NCI-H1694 treated with DMSO at 0.1 percent for 48 hours (cell line): ENCODE measurements at places on chromosomes 2 and 18.

- no peak for DNase-seq
Observed at GRCh38 chr2:195613922-195614321, 43.1 kb upstream of the SLC39A10 start.

DNA sequence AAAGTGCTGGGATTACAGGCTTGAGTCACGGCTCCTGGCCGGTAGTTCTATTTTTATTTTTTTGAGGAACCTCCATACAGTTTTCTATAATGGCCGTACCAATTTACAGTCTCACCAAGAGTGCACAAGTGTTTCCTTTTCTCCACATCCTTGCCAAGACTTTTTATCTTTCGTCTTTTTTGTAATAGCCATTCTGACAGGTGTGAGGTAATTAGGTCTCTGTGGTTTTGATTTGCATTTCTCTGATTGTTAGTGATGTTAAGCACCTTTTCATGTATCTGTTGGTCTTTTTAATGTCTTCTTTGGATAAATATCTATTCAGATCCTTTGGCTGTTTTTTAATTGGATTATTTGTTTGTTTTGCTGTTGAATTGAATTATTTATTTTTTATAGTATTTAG, 9.3 kb downstream of the ARMC9 start:
- DNase-seq, result no peak

DNA sequence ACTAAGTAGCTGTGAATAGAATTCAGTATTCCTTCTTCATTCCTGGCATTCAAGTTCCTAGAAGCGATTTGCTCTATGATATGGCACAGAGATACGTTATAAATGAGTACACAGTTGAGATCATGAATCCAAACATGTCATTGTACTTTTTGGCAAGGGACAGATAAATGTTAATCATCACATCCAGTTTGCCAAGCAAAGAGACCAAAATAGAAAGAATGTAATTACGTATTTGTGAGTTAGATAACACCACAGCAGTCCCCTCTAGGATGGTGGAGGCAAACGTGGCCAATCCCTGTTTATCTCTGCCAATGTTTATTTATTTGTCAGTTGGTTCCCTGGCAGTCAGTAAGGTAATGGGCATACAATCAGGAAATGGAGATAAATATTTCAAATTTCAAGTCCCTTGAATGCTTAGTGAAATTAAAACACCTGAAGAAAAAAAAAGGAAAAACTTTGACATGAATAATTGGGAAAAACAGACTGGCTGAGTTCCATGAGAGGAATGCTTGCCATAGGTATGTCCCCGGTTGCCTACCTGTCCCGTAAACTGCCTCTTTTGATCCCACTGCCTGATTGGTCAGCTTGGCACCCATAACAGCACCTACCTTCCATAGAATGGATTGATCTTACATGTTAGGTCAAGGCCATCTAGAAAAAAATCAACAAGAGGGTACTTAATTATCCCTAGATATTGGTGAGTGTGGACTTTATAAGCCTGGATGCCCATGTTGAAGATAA, 451.1 kb upstream of the NETO1 start:
- no peak for DNase-seq

DNA sequence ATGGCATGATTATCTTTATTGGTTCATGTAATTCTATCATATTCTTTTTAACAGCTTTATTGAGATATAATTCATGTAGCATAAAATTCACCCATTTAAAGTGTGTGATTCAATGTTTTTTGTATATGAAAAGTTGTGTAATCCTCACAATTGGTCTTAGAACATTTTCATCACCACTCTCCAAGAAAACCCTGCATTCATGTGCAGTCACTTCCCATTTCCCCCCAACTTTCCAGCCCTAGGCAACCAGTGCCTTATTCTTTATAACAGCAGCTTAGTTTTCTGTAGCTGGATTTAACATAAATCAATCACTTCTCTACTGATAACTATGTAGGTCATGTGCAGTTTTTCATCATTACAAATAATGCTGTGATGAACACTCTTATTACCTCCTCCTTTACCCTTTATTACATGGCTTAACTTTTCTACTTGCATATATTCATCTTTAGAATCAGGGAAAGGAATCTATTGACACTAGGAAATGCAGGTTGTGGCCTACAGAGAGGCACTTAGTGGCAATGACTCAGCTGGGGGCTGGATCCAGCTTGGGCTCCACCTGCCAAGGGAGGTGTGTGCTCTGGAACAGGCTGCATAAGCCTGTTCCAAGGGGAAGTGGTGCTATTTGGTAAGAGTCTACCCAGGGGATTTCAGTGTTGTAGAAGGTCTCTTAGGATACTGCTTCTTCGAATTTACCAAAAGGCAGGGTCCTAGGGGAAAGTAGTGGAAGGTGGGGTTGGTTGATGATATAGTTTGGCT, 89.1 kb downstream of the ETAA1 start:
- DNase-seq, result no peak

DNA sequence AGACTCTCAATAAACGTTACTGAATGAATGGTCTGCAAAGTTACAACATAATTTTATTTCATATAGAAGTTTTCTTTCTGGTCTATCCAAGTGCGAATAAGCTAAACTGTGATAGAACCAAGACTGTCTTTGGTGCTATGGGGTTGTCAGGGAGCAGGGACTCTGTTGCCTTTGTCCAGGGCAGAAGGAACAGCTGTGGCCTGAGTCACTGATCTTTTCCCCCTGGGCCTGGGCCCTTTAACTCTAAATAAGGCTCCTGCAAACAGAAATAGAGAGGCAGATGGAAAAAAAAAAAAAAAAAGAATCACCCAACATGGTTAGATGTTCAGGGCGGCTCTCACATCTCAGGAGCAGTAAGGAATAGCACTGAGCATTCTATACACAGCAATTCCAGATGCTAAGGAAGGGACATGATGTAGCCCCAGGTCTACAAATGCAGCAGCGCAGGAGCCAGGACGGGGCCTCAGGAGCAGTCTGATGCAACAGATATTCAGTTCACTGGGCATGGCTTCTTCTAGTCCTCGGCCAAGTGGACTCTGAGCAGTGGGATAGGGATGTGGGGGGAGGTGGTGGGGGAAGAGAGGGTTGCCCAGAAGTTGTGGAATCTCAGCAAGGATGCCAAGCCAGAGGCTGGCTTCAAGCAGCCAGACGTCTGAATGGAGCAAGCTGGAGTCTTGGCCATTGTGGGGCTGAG, 247.1 kb upstream of the SIX2 start:
- no peak for DNase-seq

GRCh38 chr2:167331636-167332232, 443.5 kb downstream of the XIRP2 start:
- no peak for DNase-seq

- DNase-seq, result no peak
Observed at GRCh38 chr2:48144777-48145176, 238.5 kb upstream of the FBXO11 start.

DNA sequence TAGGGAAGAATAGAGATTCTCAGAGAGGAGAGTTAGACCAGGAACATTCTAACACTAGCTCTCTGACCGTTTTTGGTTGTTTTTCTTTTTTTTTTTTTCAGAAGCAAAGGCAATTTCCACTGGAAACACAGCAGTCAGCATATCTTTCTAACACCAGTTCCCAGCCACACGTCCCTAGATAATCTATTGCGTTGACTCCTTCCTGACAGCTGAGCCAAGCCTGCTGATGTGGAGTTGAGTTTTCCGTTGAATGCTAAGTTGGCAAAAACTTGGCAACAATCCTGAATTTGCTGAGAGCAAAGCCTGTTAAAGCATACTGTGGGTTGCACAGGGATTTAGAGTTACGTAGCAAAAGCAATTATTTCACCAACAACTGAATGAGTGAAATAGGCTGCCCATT, 19.3 kb downstream of the GAD1 start:
- DNase-seq, result no peak

DNA sequence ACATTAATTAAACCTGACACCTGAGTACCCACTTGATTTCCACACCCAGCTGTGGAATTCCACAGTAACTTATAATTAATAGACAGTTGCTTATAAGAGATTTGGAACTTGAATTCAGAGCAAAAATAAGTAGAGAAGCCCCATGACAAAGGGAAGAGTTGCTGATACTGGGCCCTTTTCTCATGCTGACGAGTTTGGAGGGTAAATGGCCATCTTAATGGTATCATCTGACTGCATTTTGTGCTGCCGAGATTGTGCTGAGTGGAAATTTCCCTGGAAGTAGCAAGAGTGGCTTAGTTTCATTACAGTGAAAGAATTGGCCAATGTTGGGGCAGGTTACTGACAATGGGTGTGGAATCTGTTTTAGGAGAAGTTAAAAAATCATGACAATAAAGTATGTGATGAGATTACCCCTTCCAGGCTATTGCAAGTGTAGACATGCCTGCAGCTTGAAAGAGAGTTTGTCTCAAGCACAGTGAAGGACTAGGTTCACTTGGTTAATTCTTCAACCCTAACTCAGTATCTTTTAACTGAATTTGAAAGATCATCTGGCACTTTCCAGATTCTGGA, 49.9 kb downstream of the VSNL1 start:
- DNase-seq, result no peak

GRCh38 chr2:38436227-38436664, 59.2 kb upstream of the ATL2 start:
- DNase-seq, result no peak

- no peak for DNase-seq
Observed at GRCh38 chr2:66041902-66042657, 392.8 kb upstream of the MEIS1 start.

- DNase-seq, result no peak
Observed at GRCh38 chr2:60608679-60609078, 55.2 kb upstream of the BCL11A start.

DNA sequence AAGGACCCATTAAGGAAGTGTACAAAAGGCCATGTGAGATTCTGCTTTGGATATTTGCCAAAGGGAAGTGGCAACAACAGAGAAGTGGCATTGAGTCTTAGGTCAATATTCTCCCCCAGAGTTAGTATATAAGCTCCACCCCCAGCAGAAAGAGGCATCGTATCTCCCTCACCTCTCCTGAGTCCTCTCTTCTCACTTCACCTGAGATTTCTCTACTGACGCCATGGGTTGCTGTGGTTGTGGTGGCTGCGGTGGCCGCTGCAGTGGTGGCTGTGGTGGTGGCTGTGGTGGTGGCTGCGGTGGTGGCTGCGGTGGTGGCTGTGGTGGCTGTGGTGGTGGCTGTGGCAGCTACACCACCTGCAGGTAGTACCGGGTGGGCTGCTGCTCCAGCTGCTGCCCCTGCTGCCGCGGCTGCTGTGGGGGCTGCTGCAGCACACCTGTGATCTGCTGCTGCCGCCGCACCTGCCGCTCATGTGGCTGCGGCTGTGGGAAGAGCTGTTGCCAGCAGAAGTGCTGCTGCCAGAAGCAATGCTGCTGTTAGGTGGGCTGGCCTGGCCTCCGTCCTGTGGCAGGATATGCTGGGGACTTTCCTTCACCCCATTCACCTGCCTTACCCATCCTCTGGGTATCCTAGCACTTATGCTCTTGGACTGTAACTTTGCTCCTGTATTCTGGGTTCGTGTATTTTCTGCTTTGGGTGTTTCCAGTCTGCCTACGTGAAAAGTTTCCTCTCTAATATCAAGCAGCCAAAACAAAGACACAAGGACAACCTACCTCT, 5.9 kb downstream of the SCYGR3 start:
- DNase-seq, result no peak

DNA sequence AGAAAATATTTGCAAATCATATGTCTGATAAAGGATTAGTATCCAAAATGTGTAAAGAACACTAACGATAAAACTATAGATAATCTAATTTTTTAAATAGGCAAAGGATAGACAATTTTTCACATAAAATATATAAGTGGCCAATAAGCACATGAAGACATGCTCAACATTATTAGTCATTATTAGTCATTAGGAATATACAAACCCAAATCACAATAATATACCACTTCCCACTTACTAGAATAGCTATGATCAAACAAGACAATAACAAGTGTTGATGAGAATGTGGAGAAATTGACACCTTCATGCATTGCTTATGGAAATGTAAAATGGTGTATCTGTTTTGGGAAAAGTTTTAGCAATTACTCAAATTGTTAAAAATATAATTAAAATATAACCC, 12.6 kb upstream of the MAP2 start:
- no peak for DNase-seq

- no peak for DNase-seq
Observed at GRCh38 chr18:71597219-71597618, 946.9 kb downstream of the CBLN2 start.

- no peak for DNase-seq
Observed at GRCh38 chr18:31041271-31042083, 1.1 kb downstream of the DSC3 start.

- no peak for DNase-seq
Observed at GRCh38 chr2:30288561-30288960, 57.2 kb downstream of the LBH start.

GRCh38 chr18:13120983-13121441, 97.5 kb upstream of the LDLRAD4 start:
- no peak for DNase-seq

DNA sequence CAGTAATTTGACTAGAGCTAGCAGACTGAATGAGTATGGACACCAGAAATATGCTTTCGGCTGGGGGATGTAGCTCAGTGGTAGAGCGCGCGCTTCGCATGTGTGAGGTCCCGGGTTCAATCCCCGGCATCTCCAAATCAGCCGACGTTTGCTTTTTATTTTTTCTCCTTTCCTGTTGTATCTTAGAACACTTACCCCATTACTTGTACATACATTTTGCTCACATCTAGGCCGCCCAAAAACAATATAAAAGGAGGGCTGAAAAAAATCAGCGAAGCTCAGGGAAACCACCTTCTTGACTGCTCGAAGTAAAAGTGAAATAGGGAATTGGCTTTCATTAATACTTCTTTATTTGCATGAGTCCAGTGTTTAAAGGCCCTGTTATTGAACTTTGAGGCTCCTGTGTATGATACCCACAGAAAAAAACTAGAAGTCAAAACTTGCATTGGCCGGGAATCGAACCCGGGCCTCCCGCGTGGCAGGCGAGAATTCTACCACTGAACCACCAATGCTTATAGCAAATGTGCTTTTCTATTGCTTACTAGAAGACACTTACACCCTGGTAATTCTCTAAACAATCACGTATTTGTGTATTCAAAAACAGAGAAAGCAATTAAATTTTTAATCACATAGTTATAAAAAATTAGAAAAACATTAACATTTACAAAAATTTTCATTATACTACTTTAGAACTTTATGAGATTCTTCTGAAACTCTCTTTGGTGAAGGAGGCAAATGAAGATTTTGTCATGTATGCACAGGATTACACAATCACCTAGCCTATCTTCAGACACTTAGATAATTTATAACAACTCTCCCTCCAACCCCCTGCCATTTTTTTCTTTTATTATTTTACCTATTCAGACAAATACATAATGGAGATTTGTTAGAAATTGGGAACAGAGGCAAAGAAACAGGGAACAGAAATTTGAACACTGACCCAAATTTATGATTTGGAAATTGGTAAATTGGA, 35.2 kb upstream of the GPD2 start:
- DNase-seq, result peak; percentile 94
